T-cell (primary cell): ENCODE measurements at places on chromosomes 6 and 20. TPM values are rescaled to one million over a fixed set of nuclear protein-coding genes. Genes with fewer than 3 reads are reported as not detected.

The LAMA2 gene
- 0.30 TPM for total RNA-seq

The PROCR gene
- total RNA-seq, result 2.3 TPM

The HLA-G gene
- total RNA-seq, result 0.53 TPM

The FLRT3 gene
- total RNA-seq, result not detected

The CST7 gene
- 46.2 TPM for total RNA-seq

The VSX1 gene
- not detected for total RNA-seq

The MYL9 gene
- not detected for total RNA-seq

The STMND1 gene
- total RNA-seq, result not detected

The PEDS1 gene
- total RNA-seq, result 17.7 TPM

The CARMIL1 gene
- 7.9 TPM for total RNA-seq

The PI3 gene
- total RNA-seq, result not detected

The PSMB9 gene
- 134 TPM for total RNA-seq

The TXLNB gene
- total RNA-seq, result 0.92 TPM

The MROH8 gene
- 2.5 TPM for total RNA-seq

The LY6G6D gene
- total RNA-seq, result not detected

The BANF2 gene
- total RNA-seq, result not detected

The PAK5 gene
- not detected for total RNA-seq

The TRIM15 gene
- total RNA-seq, result not detected

The C20orf141 gene
- not detected for total RNA-seq

The TMC2 gene
- total RNA-seq, result not detected

The RSPH4A gene
- 0.91 TPM for total RNA-seq

The MOG gene
- total RNA-seq, result not detected
